ENCODE measurements at places on chromosomes 6 and 20. TPM values are rescaled to one million over a fixed set of nuclear protein-coding genes. Genes with fewer than 3 reads are reported as not detected.

DNA sequence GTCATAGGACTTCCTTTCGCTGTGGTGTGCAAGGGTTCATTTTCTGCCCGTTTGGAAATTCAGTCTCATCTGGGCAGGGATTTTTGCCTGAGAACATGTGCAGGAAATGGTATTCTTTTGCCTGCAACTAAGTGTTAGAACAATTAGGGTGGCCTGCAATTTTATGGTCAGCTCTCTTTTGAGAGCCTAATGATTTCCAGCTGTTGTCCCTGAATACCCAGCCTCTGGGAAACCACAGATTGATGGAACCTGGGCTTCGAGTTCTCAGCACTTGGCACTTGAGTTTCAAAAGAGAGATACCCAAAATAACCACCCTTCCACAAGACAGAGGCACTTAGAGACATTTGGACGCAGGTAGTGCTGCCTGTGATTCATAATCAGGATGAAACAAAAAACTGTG is 217.2 kb upstream of the FOXA2 start:
- peaks cover 16% of the 10 kb centered on the region for H3K27me3 ChIP-seq
- no peaks in the 10 kb centered on the region for H3K36me3 ChIP-seq
- peaks cover 3% of the 10 kb centered on the region for H3K4me1 ChIP-seq
- H3K4me3 ChIP-seq: no peak overlapping the region
- DNase-seq: no peak

GRCh38 chr6:64914124-64914523 is 792.9 kb downstream of the EYS start:
- no peak overlapping the region for H3K27ac ChIP-seq
- no peak overlapping the region for H3K4me3 ChIP-seq
- H3K4me1 ChIP-seq: no peaks in the 10 kb centered on the region
- H3K36me3 ChIP-seq: no peaks in the 10 kb centered on the region
- no peak for DNase-seq
- no peaks in the 10 kb centered on the region for H3K27me3 ChIP-seq

- no peaks in the 10 kb centered on the region for H3K36me3 ChIP-seq
- peaks cover 37% of the 10 kb centered on the region for H3K4me1 ChIP-seq
- peak overlapping the region; percentile 47 for H3K4me3 ChIP-seq
- DNase-seq: peak; percentile 76
- H3K27ac ChIP-seq: peak overlapping the region; percentile 99
- H3K27me3 ChIP-seq: no peaks in the 10 kb centered on the region
These were observed 80.7 kb upstream of the CCN6 start for GRCh38 chr6:111973118-111973761.

- no peak overlapping the region for H3K4me3 ChIP-seq
- no peak for DNase-seq
- H3K36me3 ChIP-seq: no peaks in the 10 kb centered on the region
- H3K27me3 ChIP-seq: no peaks in the 10 kb centered on the region
- no peaks in the 10 kb centered on the region for H3K4me1 ChIP-seq
- H3K27ac ChIP-seq: no peak overlapping the region
These were observed 195.9 kb upstream of the CST7 start for GRCh38 chr20:24753130-24753529.

GRCh38 chr20:63574829-63575743 is 1.0 kb upstream of the HELZ2 start:
- no peaks in the 10 kb centered on the region for H3K36me3 ChIP-seq
- H3K4me3 ChIP-seq: no peak overlapping the region
- peaks cover 3% of the 10 kb centered on the region for H3K27me3 ChIP-seq
- DNase-seq: peak; percentile 95

DNA sequence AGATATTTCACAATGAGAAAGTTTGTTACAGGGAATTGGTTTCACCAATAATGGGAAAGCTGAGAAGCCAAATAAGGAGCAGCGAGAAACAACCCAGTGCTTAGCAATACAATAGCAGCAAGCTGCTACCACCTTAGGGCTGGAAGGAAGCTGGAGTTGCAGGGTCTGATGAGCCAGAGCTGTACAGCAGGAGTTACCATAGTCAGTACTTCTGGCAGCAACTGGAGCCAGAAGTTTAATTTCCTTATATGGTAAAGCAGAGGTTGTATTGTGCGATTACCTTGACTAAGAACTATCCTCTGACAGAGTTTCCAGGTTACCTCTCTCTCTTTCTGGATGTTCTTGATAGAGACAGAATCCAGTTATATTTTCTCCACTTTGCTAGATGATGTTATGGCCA is 137.1 kb upstream of the OLIG3 start:
- no peaks in the 10 kb centered on the region for H3K36me3 ChIP-seq
- no peak for DNase-seq
- H3K4me1 ChIP-seq: no peaks in the 10 kb centered on the region
- no peak overlapping the region for H3K27ac ChIP-seq

DNA sequence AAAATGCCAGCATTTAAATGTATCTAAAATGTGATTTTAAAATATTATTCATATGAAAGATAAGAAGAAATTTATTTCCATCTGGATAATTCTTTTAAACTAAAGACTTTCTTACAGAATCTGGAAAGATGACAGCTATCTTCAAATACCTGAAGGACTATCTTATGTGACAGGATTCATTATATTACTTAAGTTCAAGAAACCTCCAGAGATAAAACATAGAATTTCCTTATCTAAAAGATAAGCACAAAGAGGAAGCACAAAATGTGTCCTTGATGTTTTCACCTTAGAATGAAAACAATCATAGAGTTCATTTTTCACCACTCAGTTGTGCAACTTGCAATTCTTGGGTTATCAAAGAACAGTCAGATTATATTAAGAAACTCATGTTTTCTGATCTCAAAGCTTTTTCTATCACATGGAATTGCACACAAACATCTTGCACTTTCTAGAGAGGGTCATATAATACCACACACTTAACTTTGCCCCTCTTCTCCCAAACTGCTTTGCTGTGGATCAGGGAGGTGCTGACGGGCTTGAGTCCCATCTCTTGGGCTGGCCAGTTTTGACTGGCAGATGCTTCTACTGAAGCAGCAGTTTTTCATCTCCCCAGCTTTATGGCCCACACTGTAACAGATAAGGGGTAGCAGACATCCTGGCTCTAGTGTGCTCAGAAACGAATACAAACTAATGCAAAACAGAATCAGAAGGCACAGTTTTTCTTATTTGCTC is 467.4 kb downstream of the CDC5L start:
- DNase-seq: no peak
- no peak overlapping the region for H3K4me3 ChIP-seq
- H3K27ac ChIP-seq: no peak overlapping the region

GRCh38 chr6:89667872-89668556 is 29.5 kb upstream of the LYRM2 start:
- peak; percentile 3 for DNase-seq
- no peak overlapping the region for H3K4me3 ChIP-seq
- peaks cover 42% of the 10 kb centered on the region for H3K36me3 ChIP-seq
- no peaks in the 10 kb centered on the region for H3K4me1 ChIP-seq
- H3K27ac ChIP-seq: no peak overlapping the region
- H3K27me3 ChIP-seq: no peaks in the 10 kb centered on the region

GRCh38 chr6:84086545-84087429 is 53.2 kb downstream of the MRAP2 start:
- DNase-seq: no peak
- H3K4me1 ChIP-seq: no peaks in the 10 kb centered on the region
- H3K27ac ChIP-seq: no peak overlapping the region

DNA sequence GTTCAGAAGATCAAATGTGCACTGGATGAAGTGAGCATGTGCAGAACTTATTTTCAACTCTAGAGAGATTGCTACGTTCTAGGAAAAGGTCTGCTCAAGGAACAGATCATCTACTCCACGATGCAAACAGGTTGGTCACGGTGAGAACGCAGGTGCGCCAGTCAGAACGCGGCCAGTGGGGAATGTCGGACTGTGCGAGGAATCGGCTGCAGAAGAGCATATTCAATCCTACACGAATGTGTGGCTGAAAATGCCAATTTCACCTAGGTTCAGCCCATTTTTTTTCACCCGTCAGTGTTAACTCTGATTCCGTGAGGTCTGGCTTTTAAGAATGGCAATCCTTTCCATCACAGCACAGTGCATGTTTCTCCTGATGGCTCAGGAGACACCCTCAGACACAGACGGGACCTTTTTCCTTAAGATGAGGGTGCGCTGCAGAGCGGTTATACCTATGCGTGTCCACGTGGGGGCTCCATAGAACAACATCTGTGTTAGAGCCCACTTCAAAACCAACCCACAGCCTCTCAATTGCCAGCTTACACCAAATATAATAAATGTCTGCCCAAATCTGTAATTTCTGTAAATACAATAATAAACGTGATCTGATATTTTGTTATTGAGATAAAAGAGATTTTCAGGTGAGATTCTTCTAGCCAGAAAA is 250.4 kb downstream of the FOXA2 start:
- H3K27me3 ChIP-seq: no peaks in the 10 kb centered on the region
- DNase-seq: peak; percentile 82
- H3K4me3 ChIP-seq: no peak overlapping the region
- no peak overlapping the region for H3K27ac ChIP-seq
- H3K4me1 ChIP-seq: no peaks in the 10 kb centered on the region
- H3K36me3 ChIP-seq: no peaks in the 10 kb centered on the region

DNA sequence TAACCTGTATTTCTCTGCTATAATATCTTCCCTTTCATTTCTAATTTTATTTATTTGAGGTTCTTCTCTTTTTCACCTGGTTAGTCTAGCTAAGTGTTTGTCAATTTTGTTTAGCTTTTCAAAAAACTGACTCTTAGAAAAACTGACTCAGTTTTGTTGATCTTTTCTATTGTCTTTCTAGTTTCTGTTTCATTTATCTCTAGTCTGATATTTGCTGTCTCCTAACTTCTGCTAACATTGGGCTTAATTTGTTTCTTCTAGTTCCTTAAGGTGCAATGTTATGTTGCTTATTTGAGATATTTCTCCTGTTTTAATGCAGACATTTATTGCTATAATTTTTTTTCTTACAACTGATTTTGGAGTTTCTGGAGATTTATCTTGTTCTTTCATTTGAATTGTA is 1011.0 kb downstream of the EPHA7 start:
- H3K36me3 ChIP-seq: no peaks in the 10 kb centered on the region
- no peak overlapping the region for H3K27ac ChIP-seq
- DNase-seq: no peak
- no peaks in the 10 kb centered on the region for H3K27me3 ChIP-seq

DNA sequence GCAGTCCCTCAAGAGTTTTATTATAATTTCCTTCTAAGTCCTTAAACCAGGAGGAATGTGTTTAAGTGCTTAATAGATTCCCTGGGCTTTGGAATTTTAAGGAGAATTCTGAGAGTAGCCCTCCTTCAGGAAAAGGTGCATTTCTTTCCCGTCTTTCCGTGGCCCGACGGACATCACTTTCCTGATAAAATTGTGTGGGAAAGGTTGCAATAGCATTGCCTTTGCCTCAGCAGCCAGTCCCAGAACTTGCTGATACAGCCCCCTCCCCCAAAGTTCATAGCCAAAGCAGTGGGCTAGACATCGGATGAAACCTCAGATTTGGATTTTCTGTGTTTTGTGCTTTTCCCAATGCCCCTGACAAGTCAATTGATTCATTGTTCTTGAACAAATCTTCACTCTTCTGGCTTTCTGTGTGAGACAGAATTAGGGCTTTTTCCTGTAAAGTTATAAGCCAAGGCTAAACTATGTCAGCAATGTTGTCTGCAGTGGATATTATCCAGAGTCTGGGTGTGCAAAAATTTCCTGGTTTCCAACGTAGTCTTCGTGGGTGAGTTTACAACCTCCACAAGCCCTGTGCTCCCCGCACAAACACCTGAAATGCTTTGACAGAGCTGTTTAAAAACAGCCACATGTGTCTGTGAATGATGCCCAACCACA is 1.1 kb upstream of the SMOC2 start:
- H3K27me3 ChIP-seq: peaks cover 8% of the 10 kb centered on the region
- H3K27ac ChIP-seq: no peak overlapping the region
- DNase-seq: no peak
- H3K36me3 ChIP-seq: no peaks in the 10 kb centered on the region
- no peaks in the 10 kb centered on the region for H3K4me1 ChIP-seq

- no peaks in the 10 kb centered on the region for H3K36me3 ChIP-seq
- peak; percentile 54 for DNase-seq
- no peak overlapping the region for H3K27ac ChIP-seq
- H3K27me3 ChIP-seq: no peaks in the 10 kb centered on the region
These were observed 19.7 kb upstream of the SGK2 start for GRCh38 chr20:43538878-43539700.

DNA sequence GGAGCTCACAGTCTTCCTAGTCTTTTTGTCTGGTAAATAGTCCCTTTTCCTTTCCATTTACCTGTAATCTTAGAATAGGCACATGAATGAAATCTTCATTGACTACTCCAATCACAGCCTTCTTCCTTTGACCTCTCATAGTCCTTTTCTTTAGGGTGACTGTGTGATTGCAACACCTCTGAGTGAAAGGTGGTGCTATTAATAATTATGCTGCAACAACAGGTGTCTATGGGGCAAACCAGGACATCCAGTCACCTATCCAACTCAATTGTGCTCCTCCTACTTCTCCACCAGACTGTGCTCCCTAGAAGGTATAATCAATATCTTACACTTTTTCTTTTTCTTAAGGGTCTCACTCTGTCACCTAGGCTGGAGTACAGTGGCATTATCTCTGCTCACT is 29.4 kb downstream of the RIPOR2 start:
- H3K36me3 ChIP-seq: no peaks in the 10 kb centered on the region
- DNase-seq: no peak
- no peak overlapping the region for H3K4me3 ChIP-seq

DNA sequence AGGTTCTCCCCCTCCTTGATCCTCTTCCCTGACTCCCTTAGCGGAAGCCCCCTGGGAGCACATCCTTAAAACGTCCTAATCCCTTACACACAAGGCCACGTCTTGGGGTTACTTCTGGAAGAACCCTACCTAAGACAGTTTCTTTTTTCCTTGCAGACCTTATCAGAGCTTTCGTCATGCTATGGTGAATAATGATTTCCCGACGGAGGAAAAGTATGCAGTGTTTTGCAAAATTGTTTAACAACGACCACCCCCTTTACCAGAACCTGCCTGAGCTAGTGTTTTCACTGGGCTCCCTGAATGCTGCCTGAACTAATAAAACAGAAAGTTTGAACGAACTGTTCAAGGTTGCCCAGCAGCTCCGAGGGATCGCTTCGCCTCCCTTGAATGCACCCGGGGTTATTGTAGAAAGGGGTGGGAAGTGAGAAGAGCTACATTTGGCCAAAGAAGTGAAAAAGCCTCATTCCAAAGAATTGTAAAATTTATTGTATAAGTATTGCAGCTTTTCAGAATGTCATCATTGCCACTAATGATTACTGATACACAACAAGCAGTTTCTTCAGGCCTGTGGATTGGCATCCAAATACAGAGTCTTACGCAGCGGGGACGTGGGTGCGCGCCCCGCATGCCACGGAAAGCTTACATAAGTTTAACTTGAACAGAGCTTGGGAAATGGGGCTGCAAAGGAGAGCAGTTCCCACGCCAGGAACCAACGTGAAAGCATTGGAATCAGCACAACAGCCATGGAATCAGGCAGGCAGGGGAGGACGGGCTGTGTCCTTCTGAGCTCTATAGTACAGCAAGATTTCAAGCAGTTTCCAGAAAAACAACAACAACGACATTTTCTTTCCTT is 27.9 kb upstream of the ZBP1 start:
- no peak overlapping the region for H3K27ac ChIP-seq
- peaks cover 13% of the 10 kb centered on the region for H3K36me3 ChIP-seq
- DNase-seq: peak; percentile 69
- no peaks in the 10 kb centered on the region for H3K4me1 ChIP-seq
- H3K4me3 ChIP-seq: no peak overlapping the region

The FLRT3 gene
- 2.5 TPM for total RNA-seq

The HMGN3 gene
- 13.4 TPM for total RNA-seq

The MEP1A gene
- not detected for total RNA-seq

The GGTLC1 gene
- not detected for total RNA-seq

The BCKDHB gene
- 21.2 TPM for total RNA-seq

The NMBR gene
- total RNA-seq: not detected
